CD4-positive, alpha-beta T cell treated with Interleukin-1 beta for 1 hour (primary cell): ENCODE measurements at places on chromosomes 5 and 9.

DNA sequence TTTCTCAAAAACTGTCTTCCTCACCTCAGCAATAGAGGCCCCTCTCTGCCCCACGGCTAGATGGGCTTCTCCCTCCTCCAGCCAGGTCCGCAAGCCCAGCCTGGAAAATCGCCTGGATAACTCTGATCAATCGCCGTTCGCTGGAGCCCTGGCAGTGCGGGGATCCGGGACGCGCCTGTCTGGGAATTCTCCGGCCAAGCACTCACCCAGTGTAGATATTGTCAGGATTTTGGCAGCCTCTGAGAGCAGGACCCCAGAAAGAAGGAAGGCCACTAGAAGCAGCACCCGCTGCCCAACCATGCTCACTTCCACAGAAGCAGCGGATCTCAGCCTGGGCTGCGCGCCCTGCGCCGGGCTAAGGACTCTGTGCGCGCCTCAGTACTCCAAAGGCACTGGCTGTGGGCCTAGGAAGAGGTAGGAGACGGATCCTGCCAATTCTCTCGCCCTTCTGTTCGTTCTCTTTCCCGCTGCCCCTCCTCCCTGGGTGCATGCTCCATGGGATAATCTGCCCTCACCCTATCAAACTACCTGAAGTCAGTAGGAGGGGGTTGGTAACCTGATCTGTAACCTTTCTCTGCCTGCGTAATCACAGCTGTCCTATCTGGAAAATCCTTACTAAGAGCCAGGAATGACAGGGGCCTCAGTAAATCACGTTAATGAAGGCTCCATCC is at the start of gene UGT3A1:
UGT3A1 (minus strand) TSS at position 450 of the 671 bp plus-strand sequence; CDS start at position 300, 150 bp downstream.
- DNase-seq = no peak

DNA sequence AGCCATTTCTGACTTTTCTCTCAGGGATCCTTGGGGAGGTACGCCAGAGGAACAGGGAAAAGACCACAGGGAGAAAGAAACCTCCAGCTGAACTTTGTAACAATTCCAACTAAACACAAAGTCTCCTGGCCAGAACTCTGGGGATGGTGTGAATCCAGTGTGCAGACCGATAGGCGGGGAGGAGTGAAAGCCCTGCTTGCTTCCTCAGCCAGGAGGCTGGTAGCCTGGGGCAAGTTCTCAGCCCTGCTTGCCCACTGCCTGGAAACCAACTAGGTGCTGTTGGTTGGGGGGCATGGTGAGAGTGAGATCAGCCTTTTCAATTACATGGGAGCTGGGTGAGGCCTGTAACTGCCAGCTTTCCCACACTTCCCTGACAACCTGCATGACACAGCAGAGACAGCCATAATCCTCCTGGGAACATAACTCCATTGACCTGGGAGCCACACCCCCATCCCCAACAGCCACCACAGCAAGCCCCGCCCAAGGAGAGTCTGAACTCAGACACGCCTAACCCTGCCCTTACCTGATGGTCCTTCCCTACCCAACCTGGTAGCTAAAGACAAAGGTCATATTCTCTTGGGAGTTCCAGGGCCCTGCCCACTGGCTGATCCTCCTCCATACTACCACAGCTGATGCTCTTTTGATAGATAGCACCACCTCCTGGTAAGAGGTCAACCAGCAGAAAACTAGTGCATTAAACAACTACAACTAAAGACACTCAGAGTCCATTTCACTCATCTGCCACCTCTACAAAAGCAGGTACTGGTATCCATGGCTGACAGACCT is 100.1 kb upstream of the TNFAIP8 start:
- no peak for DNase-seq

DNA sequence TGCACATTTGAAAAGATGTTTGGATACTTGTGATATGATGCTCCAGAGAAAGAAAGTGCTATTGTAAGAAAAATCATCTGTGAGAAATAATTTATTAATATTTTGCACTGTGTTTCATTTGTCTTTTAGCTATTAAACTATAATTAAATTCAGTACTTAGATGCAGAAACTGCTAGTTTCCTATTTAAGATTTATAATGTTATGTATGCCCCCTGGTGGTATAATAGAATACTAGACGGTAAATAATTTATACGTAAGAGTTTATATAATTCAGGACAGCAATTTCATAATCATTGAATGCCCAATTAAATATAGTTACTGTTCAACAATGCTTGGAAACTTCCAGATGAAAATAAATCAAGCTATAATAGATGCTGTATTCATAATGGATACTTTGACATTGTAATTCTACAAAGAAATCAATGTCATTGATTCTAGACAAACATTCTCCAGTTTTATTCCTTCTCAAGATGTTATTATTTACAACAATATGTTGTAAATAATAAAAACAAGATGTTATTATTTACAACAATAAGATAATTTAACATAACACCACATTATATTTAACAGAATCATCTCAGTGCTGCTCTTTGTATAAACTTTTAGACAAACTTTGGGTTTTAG is 101.0 kb downstream of the TMEM232 start:
- DNase-seq = peak; percentile 8

GRCh38 chr5:139763930-139764791 is 31.4 kb upstream of the PSD2 start:
- DNase-seq = peak; percentile 51

GRCh38 chr5:20248118-20248517 is 260.1 kb upstream of the CDH18 start:
- DNase-seq = no peak

GRCh38 chr5:174759091-174759490 is 34.7 kb downstream of the MSX2 start:
- no peak for DNase-seq

DNA sequence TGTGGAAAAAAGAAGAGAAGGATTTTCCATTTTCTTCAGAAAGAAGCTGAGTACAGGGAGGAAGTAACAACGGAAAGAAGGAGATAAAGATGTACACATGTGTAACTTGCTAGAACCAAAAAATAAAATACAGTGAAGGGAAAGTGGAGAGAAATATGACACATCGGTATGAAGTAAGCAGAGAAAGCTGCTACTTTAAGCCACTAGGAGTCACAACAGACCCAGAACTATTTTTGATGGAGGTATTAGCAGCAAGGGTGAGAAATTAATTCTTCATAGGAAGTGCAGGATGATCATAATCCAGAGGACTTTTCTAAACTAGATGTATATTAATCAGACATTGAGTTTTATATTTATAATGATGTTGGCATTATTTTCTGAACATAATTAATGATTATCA is 88.5 kb downstream of the FAM174A start:
- no peak for DNase-seq

GRCh38 chr9:91488341-91488740 is 64.7 kb upstream of the NFIL3 start:
- DNase-seq = no peak

GRCh38 chr5:170053896-170054295 is 51.8 kb upstream of the FOXI1 start:
- no peak for DNase-seq

DNA sequence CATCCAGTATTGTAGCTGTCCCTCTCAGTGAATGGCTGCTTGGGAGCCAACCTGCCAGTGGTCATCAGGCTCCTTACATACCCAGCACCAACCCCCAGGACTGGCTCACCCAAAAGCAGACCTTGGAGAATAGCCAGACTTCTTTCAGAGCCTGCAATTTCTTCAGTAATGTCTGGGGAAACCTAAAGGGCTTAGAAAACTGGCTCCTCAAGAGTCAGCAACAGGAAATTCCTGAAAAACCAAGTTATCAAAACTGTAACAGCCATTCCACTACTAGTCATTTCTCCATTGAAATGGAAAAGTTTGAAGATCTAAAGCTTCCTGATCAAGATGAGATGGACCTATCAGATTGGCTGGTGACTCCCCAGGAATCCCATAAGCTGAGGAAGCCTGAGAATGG is 12.3 kb upstream of the STING1 start:
- no peak for DNase-seq

- DNase-seq = no peak
These were observed 349.6 kb upstream of the SLC30A5 start for GRCh38 chr5:68744206-68744605.

- DNase-seq = no peak
These were observed 86.3 kb upstream of the GRHPR start for GRCh38 chr9:37336150-37336549.

- no peak for DNase-seq
These were observed 1237.3 kb upstream of the C9orf72 start for GRCh38 chr9:28810388-28811075.

DNA sequence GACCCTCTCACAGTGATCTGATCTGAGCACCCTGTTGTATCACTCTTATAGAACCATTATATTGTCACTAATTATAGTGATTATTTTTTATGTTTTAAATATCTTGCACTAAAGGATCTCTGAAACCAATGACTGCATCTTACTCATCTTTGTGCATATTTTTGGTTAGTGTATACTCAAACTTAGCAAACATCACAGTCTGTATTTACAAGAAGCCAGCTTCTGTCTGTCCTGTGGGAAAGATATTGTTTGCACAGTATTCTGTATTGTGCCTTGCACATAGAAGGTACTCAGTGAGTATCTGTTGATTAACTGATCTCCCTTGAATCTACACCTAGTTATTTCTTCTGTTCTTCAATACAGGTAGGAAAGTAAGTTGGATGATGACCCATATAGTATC is 131.5 kb downstream of the PAM start:
- no peak for DNase-seq

DNA sequence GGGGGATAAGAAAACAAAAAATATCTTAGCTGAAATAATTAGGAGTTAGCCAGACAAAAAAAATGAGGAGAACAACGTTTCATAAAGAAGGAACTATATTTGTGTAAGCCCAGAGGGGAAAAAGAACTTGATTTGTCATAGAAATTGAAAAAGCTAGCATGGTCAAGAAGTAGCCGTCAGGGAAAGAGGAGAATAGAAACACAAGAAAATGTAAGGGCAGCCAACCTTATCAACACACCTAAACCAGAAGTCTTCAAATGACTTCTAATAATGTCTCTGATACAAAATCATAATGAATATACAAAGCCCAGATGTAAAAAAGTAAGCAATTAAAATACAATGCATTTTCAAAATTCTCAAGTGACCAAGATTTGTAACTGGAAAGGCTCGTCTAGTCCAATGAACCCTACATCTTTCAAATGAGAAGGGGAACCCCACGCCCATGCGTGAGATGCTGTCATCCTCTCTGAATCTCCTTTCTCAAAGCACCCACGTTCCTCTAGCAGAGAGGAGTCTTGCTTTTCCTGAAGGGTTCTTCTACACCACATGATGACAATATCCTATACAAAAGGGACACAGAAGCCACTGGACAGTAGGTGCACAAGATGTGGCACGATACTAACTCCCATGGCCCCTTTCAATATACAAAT is 103.7 kb downstream of the ARL15 start:
- no peak for DNase-seq

GRCh38 chr5:89279391-89280036 is 396.5 kb upstream of the MEF2C start:
- no peak for DNase-seq

- no peak for DNase-seq
These were observed 10.4 kb downstream of the MED27 start for GRCh38 chr9:132069046-132069898.

DNA sequence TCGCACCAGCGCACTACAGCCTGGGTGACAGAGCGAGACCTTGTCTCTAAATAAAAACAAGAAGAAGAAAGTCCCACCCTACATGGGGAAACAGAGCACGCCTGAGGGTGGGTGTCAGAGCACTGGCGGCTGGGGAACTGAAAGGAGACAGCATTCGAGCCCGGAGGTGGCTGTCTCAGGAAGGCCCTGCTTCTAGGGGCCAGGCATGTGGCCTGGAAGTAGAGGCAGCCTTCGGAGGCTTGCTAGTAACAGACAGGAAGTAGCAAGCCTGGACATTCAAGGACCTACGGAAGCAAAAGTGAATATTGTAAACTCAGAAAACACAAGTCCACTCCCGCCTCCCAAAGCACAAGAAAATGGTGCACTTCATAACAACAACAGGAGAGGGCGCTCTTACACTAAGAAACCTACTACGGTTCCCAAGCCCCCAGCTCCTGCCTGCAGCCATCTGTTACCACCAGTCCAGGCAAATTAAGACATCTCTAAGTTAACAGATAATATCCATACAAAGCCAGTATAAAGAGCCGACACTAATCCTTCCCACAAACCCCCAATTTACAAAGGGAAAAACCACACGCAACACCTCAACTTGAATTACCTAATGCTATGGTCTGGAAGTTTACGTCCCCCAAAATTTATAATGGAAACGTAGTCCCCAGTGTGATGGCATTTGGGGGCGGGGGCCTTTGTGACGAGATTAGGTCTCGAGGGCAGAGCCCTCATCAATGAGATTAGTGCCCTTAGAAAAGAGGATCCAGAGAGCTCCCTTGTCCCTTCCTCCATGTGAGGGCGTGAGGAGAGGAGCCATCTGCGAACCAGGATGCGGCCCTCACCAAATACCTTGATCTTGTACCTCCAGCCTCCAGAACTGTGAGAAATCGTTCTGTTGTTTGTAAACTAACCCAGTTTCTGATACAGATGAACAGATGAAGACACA is 7.7 kb downstream of the RASGEF1C start:
- DNase-seq = peak; percentile 5

- no peak for DNase-seq
These were observed 50.4 kb upstream of the PLPP1 start for GRCh38 chr5:55585206-55585610.

DNA sequence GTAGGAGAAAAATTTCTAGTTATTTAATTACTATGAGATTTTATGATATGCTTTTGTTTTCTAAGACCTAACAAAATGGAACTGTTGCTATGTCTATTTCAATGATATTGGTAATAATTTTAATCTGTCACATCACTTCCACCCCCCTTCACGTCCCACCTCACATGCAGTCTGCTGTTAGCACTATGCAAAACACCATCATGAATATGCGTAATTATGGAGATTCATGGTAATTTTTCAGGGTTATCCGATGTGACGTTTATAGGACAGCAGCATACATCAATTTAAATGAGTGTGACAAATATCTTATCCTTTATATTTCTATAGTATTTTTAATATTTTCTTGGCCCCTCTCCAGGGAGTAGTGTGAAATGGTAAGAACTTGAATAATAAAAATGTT is 283.8 kb upstream of the TMEM161B start:
- no peak for DNase-seq

- DNase-seq = no peak
These were observed 161.9 kb upstream of the RAI14 start for GRCh38 chr5:34494111-34494755.

DNA sequence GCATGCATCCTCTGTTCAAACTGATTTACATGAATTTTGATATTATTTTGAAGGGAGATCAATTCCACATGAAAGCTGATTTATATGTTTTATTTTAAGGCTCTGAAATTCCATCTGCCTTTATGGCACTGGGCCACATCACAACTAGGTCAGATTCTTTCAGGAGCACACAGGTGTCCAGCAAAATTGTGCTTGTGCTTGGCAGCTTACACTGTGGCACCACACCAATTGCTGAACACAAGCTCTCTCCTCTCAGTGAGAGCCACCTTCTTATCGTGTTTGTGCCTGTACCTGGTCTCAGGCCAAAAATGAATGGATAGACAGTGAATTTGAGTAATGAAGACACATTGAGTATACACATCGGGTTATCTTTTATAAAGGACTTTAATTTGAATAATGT is 200.4 kb downstream of the CDH10 start:
- no peak for DNase-seq

- DNase-seq = no peak
These were observed 21.2 kb upstream of the TTC23L start for GRCh38 chr5:34817558-34818351.
